A673 (cell line): ENCODE measurements at places on chromosomes 5 and 9. TPM values are rescaled to one million over a fixed set of nuclear protein-coding genes. Genes with fewer than 3 reads are reported as not detected.

DNA sequence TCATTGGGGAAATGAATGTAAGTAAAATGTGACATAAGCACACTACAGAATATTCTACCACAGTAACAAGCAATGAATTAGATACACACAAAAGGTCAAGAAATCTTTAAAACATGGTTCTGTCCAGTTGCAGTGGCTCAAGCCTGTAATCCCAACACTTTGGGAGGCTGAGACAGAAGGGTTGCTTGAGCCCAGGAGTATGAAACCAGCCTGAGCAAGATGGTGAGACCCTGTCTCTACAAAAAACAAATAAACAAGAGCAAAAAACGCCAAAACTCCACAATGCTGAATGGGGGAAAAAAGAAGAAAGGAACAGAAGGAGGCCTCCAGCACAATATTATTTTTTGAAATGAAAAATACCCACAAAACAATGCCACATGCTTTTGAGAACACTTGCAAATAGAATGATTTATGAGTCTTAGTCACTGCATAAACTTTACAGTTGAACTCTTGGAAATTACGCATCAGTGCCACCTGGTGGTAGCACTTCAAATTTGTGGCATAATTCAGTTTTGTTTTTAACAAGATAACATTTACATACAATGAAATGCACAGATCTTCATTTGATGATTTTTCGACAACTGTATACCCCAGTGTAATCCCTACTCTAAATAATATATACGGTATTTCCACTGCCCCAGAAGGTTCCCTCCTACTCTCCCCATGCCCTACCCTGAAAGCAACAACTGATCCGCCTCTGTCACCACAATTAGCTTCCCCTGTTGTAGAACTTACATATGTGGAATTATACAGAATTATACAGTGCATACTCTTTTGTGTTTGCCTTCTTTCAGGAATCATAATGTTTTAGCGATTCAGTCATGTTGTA, 14.4 kb upstream of the SPINK4 start:
- H3K36me3 ChIP-seq: no peaks in the 10 kb centered on the region
- H3K27ac ChIP-seq: no peak overlapping the region
- peaks cover 10% of the 10 kb centered on the region for H3K4me1 ChIP-seq

GRCh38 chr5:14364576-14365472, 216.8 kb upstream of the OTULINL start:
- DNase-seq: no peak
- peaks cover 4% of the 10 kb centered on the region for H3K4me1 ChIP-seq
- H3K27me3 ChIP-seq: no peaks in the 10 kb centered on the region
- H3K27ac ChIP-seq: no peak overlapping the region
- peaks cover 51% of the 10 kb centered on the region for H3K36me3 ChIP-seq

DNA sequence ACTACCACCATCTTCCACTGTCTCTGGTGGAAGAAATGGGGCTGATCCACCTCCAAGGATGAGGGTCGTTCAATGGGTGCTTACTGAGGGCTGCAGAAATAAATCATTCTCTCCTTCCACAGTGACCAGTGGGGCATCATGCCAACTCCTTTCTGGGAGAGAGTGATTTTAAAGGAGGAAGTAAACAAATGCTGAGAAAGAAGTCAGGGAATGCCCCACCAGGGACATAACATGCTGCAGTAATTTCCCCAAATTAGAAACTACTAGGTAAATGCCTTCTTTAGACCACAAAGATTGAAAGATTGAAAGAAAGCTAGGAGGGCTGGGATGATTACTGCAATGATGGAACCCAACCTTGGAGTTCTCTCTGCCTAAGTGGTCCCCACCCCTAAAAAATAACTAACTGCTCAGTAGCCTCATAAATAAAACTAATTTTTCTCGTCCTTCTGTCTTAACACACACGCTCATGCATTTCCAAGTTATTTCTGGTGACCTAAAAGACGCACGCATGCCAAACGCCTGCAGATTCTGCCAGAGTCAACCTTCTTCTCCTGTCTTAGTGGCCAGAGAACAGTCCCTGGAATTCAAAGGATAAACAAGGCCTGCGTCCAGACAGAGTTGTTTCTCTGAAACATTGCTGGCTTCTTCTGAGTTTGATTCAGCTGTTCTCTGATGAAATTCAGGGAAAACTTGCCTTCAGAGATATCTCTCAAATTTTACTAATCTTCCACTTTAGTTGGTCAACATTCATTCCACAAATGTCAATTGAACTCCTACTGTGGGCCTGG, 250.0 kb downstream of the NR3C1 start:
- H3K27ac ChIP-seq: no peak overlapping the region
- no peaks in the 10 kb centered on the region for H3K4me1 ChIP-seq
- no peaks in the 10 kb centered on the region for H3K36me3 ChIP-seq
- H3K4me3 ChIP-seq: no peak overlapping the region
- no peaks in the 10 kb centered on the region for H3K27me3 ChIP-seq

DNA sequence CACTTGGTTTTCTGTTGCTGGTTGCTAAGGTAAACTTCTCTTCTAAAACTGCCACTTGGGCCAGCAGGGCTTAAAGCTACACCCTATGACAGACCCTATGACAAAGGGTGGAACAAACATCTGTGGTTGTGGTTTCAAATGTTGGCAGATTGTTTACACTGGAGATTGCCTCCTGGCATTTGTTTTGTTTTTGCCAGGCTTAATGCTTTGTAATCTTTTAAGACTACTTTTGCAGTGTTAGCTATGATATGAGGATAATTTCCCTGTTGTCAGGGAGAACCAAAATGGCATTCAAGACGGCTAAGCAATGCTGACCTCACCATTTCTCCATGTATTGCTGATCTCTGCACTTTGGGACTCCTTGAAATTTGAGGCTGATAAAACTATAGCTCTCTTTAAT, 50.3 kb downstream of the MAMDC2 start:
- H3K27ac ChIP-seq: no peak overlapping the region
- no peaks in the 10 kb centered on the region for H3K36me3 ChIP-seq
- H3K4me1 ChIP-seq: no peaks in the 10 kb centered on the region

GRCh38 chr5:1185038-1185627, 16.3 kb upstream of the SLC6A19 start:
- H3K4me3 ChIP-seq: no peak overlapping the region
- no peaks in the 10 kb centered on the region for H3K4me1 ChIP-seq
- DNase-seq: no peak
- no peaks in the 10 kb centered on the region for H3K36me3 ChIP-seq
- no peak overlapping the region for H3K27ac ChIP-seq

DNA sequence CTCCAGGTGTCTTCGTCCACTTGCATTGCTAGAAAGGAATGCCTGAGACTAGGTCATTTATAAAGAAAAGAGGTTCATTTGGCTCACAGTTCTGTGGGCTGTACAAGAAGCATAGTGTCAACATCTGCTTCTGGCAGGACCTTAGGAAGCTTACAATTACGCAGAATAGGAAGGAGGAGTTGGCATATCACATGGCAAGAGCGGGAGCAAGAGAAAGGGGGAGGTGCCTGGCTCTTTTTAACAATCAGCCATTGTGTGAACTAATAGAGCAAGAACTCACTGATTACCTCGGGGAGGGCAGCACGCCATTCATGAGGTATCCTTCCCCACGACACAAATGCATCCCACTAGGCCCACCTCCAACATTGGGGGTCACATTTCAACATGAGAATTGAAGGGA, 134.4 kb upstream of the EFNA5 start:
- H3K36me3 ChIP-seq: no peaks in the 10 kb centered on the region
- no peak overlapping the region for H3K4me3 ChIP-seq
- H3K27ac ChIP-seq: no peak overlapping the region
- no peaks in the 10 kb centered on the region for H3K4me1 ChIP-seq

DNA sequence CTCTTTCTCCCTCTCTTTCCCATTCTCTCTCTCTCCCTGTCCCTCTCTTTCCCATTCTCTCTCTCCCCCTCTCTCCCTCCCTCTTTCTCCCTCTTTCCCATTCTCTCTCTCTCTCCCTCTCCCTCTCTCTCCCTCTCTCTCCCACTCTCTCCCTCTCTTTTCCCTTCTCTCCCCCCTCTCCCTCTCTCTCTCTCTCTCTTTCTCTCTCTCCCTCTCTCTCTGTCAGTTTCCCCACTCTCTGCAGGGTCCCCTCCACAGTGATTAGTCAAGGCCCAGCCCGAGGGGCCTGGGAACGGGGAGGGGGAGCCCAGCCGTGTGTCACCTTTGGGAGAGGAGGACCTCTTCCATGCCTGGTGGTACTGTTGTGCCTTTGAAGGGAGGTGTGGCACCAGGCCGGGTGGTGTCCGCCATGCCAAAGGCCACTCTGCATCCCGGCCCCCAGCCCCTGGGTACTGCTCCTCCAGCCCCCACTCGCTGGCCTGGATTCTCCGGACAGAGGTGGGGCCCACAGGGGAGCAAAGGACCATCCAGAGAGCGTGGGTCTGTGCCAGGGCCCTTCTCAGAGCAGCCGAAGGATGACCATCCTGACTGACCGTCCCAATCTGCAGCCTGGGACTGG, 25.4 kb downstream of the KCNT1 start:
- no peaks in the 10 kb centered on the region for H3K36me3 ChIP-seq
- no peak overlapping the region for H3K4me3 ChIP-seq
- no peaks in the 10 kb centered on the region for H3K27me3 ChIP-seq
- no peaks in the 10 kb centered on the region for H3K4me1 ChIP-seq

GRCh38 chr9:120438111-120438510, 141.9 kb downstream of the CDK5RAP2 start:
- no peaks in the 10 kb centered on the region for H3K27me3 ChIP-seq
- peaks cover 58% of the 10 kb centered on the region for H3K36me3 ChIP-seq
- no peak overlapping the region for H3K27ac ChIP-seq
- no peak for DNase-seq
- H3K4me1 ChIP-seq: no peaks in the 10 kb centered on the region

DNA sequence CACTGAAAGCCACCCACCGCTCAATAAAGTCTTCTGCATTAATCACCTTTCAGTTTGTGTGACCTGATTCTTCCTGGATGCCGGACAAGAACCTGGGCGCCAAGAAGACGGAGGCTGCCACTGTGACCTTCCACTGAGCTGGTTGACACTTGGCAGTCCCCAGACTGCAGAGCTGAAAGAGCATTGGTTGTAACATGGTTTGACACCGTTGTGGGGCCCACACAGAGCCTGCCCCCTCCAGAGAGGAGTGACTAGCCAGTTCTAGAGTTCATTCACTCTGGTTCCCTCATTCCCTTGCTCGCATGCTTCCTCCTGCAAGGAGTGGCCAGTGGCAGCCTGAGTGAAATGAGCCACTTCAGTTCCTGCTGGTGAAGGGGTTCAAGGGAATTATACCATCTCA, 86.2 kb upstream of the ANXA1 start:
- H3K4me3 ChIP-seq: no peak overlapping the region
- no peak overlapping the region for H3K27ac ChIP-seq
- no peaks in the 10 kb centered on the region for H3K27me3 ChIP-seq
- no peaks in the 10 kb centered on the region for H3K36me3 ChIP-seq
- H3K4me1 ChIP-seq: no peaks in the 10 kb centered on the region
- no peak for DNase-seq

- peaks cover 1% of the 10 kb centered on the region for H3K27me3 ChIP-seq
- no peak for DNase-seq
- H3K4me3 ChIP-seq: no peak overlapping the region
- no peaks in the 10 kb centered on the region for H3K36me3 ChIP-seq
Observed at GRCh38 chr5:75059912-75060545, 7.7 kb upstream of the GCNT4 start.

GRCh38 chr9:69900406-69900805, 79.8 kb downstream of the CFAP95 start:
- no peaks in the 10 kb centered on the region for H3K27me3 ChIP-seq
- H3K4me1 ChIP-seq: peaks cover 12% of the 10 kb centered on the region

- DNase-seq: no peak
- no peaks in the 10 kb centered on the region for H3K27me3 ChIP-seq
- peak overlapping the region; percentile 95 for H3K4me3 ChIP-seq
- peak overlapping the region; percentile 97 for H3K27ac ChIP-seq
Observed at GRCh38 chr9:130040984-130041647, 1.9 kb downstream of the FNBP1 start.

Gene DAB2IP
- 34.5 and 44.5 TPM in 2 replicates for total RNA-seq

Gene ARL14EPL
- not detected in 2 replicates for total RNA-seq

Gene NUTM2G
- total RNA-seq: not detected in 2 replicates

Gene SPOCK1
- 2.5 and 4.0 TPM in 2 replicates for total RNA-seq
